AG09309 (cell line): ENCODE measurements at places on chromosomes 1 and 21.

DNA sequence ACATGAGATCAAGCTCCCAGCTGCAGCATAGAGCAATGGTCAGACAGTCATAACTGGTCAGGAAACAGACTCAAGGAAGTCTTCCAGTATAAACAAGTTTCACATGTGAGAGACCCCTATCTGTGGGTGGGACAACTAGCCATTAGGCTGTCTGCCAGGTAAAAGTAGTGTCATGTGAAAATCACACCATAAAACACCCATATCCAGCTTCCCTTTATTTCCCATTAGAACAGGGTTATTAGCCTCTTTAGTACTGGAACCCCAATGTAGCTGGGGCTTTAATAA, 426.7 kb downstream of the KCNT2 start:
- no peak for DNase-seq

- no peak for DNase-seq
These were observed 54.9 kb upstream of the ATF3 start for GRCh38 chr1:212553676-212554075.

DNA sequence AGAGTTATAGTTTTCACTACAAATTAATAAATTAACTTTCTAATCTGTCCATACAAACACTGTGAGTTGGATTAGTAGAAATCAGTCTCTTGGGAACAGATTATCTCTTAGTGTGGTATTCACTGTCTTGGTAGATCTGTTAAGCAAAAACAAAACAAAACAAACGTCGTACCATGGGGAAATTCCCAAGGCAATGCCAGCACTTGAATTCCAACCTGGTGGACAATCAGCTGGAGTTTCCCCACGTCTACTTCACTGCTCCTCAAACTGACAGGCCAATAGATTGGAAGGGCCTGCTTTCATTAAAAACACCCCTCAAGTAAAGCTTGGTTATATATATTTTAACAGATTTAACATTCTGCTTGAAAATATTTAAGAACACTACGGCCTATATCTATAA, 31.9 kb downstream of the GDAP2 start:
- DNase-seq, result no peak

- DNase-seq, result no peak
These were observed 2.7 kb downstream of the MOB3C start for GRCh38 chr1:46613661-46614603.

GRCh38 chr1:37915476-37916093, 31.3 kb downstream of the INPP5B start:
- no peak for DNase-seq

- DNase-seq, result no peak
These were observed 21.8 kb downstream of the POFUT2 start for GRCh38 chr21:45265721-45266517.

- no peak for DNase-seq
These were observed 101.6 kb downstream of the C4BPA start for GRCh38 chr1:207205614-207206061.

- no peak for DNase-seq
These were observed 69.8 kb downstream of the KCNT2 start for GRCh38 chr1:196538473-196538872.

DNA sequence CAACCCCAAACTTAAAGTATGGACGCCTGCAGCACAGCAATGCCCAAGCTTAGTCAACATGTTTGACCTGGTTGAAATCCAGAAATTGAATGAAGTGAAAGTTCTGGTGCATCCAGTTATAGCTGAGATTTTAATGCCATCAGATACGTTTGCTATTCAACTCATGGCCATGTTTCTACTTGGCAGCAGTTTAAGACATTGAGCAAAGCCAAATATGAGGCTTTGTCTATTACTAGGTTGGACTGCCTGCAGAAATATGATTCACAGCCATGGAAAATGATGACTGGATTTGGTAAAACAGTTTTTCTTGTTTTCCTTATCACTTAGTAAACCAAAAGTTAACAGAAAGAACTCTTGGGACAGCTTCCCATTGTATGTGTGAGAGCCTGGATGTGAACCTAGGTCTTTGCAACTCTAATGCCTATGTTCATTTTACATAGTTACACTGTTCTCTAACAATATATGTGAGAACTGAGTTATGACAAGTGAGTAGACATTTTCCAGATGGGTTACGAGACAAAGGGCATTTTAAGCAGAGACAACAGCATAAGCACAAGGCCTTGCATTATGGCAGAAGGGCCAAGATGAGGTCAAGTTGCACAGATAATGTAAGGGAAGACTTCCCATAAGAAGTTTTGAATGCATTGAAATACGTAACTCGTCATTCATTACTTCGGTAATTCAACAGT, 32.4 kb upstream of the MYSM1 start:
- DNase-seq, result peak; percentile 29

- no peak for DNase-seq
These were observed 8.5 kb upstream of the ARF1 start for GRCh38 chr1:228073857-228074545.

DNA sequence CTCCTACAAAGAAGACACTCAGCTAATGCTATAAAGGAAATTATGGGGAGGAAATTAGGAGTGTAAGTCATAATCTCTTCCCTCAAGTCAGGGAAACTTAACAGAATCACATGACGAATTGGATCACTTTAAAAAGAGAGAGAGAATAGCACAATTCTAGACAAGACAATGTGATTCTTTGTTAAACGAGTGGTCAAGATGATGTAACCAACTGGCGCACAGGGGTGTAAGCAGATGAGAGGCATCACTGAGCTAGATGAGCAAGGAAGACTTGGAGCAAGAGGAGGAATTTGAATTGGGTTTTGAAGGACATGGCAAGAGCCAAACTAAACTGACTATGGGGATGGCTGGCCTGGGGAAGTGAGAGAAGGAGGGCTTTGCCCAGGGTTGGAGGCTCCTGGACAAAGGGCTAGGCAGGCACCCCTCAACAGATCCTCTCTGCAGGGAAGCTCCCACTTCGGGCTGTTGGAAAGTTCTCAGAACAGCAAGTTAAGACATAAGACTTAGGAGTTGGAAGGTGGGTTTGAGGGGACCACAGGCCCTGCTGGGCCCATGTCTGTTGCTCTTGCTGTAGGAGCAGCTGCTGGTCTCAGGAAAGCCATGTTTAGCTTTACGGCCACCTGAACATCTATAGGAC, 123.9 kb upstream of the GRIK3 start:
- DNase-seq, result no peak

- no peak for DNase-seq
These were observed 132.5 kb upstream of the SLC45A1 start for GRCh38 chr1:8185400-8185799.

GRCh38 chr1:223429821-223430220, 36.6 kb downstream of the CCDC185 start:
- DNase-seq, result no peak

GRCh38 chr1:1237874-1238701, 6.1 kb downstream of the B3GALT6 start:
- no peak for DNase-seq

DNA sequence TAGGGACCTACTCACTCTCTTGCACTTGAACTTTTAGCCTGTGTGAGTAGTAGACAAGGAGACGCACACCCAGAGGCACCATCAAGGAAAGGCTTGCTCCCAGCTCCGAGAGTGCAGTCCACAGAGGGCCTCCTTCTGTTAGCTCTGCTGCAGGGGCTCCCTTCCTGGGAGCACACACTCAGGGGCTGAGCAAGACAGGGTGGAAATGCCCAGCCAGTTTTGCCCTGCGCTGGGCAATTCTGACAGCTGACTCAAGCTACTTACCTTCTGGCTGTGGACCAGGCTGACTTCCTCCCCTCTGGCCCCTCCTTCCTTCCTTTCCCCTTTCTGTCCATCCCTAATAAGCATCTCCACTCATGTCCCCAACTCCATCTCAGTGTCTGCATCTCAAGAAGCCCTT, 449.1 kb downstream of the PTPRU start:
- DNase-seq, result no peak

GRCh38 chr21:33123374-33124123, 53.6 kb downstream of the OLIG1 start:
- DNase-seq, result no peak

DNA sequence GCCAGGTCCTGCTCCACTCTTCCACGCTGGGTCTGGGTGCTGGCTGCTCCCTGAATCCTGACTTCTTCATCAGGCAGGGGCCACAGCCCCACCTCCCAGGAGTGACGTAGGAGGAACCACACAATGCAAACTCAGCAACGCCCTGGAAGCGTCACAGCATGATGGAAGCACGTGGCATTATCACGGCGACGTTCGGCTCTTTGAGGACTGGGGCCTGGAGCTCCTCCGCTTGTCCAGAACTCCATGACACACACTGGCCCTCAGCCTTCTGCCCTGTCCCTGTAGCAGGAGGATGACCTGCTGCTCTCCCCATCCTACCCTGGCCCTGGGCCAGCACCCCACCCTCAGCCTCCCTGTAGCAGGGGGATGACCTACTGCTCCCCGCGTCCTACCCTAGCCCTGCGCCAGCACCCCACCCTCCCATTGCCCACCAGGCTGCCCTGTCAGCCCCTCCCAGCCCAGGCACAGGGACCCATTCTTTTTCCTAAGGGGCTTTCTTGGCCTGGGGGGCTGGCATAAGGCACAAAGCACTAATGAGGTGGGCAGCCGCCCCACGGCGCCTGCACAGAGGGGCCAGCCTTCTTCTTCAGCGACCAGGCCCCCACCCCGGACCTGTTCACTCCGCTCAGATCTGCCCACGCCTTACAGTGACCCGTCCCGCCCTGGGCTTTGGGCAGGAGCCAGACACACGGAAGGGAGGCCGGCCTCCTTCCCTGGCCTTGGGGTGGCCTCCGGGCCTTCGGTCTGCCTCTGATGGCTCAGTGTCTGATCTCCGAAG, 65.7 kb downstream of the DHRS3 start:
- no peak for DNase-seq

- no peak for DNase-seq
These were observed 6.2 kb upstream of the OSCP1 start for GRCh38 chr1:36456391-36456928.

GRCh38 chr1:116126281-116126680, 15.1 kb downstream of the MAB21L3 start:
- DNase-seq, result no peak

- no peak for DNase-seq
These were observed 754 bp upstream of the NPPA start for GRCh38 chr1:11848373-11848700.

GRCh38 chr1:41823471-41823870, 95.3 kb downstream of the HIVEP3 start:
- no peak for DNase-seq

- DNase-seq, result no peak
These were observed 25.9 kb downstream of the UBE2U start for GRCh38 chr1:64229307-64229706.

DNA sequence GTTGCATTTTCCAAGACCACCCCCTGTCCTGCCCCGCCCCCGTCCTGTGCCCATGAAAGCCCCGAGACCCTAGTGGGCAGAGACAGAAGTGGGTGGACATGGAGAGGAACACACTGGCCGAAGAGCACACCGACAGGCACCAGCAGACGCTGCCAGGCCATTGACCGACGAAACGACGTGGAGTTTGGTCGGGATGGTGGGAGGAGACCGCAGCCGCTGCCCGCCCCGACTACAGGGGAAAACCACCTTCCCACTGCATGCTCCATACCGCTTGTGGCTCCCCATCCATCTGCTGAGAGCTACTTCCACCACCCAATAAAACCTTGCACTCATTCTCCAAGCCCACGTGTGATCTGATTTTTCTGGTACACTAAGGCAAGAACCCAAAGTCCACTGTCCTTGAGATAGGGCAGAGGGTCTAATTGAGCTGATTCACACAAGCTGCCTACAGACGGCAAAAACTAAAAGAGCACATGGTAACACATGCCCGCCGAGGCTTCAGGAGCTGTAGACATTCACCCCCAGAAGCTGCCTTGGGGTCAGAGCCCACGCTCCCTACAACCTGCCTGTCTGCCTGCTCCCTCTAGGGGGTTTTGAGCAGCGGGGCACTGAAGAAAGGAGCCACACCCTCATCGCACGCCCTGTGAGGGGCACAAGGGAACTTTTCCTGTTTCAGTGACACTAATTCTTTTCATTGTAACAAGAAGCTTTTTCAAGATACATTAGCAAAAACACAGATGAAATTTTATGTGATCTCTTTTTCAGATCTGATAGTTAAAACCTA, 81.2 kb upstream of the RAB3GAP2 start:
- no peak for DNase-seq

DNA sequence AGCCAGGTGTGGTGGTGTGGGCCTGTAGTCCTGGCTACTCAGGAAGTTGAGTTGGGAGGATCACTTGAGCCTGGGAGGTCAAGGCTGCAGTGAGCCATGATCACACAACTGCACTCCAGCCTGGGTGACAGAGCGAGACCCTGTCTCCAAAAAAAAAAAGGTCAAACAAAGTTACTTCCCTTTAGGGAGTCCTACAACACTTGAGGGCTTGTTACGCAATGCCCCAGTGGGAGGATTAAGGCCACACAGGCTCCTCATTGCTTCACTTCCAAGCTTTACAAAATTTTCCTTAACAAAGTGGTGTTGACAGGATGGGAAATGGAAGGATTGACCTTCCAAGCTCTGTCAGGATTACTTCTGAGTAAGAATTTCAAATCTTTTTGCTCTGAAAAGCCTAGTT, 6.2 kb upstream of the EXTL1 start:
- peak; percentile 59 for DNase-seq

DNA sequence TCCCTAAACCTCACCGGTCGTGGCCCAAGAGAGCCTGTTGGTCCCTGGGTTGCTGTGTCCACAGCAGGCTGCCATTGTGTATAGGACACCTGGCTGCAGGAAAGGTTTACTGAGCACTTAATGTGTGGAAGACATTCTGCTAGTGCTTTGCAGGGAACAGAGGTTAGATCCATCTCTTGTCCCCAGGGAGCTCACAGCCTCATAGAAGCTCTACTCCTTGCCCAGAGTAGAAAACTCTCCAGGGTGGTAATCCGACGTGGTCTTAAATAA, 16.9 kb upstream of the ALPL start:
- DNase-seq, result no peak

DNA sequence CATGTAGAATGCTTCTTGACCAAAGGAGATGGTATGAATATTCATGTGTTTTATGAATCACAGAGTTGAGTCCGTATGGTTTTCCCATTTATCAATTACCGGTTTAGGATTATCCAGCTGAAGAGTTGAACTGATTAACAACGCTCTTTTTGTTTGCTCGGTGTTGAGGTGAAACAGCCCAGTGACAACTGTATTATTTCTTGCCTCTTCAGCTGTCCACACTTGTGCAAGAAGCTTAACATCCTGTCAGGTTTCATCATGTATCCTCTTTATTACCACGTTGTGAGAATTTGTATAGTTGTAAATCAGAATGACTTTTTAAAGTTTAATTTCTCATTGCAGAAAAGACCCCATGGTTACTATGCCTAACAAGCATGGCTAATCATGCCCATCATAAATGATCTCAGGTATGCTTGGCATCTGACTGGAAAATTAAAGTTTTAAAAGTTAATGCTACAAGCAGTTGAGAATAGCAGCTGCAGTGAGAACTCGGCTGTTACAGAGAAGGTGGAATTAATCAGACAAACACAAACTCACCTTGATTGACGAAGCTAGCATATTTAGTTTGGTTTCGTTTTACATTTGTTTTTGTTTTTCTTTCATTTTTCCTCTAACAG, 563.2 kb upstream of the ADGRL2 start:
- no peak for DNase-seq

DNA sequence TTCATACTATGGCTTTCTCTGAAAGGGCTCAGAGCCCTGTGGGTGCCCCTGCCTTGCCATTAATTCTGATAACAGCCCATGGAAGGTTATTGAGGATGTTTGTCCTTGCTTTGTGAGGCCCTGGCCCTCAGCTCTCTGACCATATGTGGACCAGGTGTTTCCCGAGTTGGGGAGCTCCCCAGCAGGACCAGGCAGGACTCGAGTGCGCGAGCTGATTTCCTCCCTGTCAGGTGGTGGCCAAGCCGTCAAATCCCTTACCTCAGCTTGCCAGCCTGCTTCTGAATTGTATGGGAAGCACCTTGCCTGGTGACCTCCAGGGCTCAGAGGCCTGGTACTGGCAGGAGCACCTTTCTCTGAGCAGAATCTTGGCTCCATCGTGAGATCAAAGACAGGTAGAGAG, 17.9 kb upstream of the SDE2 start:
- DNase-seq, result no peak
